ENCODE measurements at places on chromosomes 16 and 17.

DNA sequence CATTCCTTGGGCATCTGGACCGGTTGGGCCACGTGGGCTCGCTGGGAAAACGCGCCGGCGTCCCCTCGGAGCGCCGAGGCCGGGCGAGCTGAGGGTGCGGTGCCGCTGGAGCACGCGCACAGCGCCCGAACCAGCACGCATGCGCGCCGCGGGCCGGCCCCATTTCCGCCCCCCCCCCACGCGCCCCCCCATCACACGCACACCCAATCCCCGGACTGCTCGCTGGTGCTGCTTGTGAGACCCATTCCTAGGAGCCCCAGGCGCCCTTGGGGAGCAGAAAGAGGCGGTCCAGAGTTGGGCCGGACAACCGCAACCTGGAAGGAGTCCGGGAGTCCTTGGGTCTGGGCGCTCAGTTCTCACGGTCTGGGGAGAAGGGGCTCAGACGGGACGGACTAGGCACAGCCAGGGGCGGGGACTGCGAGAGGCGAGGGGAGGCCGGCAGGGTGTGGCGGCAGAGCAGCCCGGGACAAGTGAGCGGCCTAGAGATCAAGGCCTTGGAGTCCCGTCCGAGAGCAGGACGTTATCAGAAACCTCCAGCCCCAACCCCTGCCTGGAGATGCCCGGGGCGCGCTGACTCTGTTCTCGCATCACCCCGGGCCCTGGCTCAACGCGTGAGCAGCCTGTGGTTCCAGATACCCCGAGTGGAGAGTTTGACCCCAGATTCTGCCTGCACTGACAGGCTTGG is 6.0 kb upstream of the CBX8 start:
- no peak for DNase-seq

GRCh38 chr17:2400474-2400866 is 390 bp downstream of the MNT start:
- peak; percentile 41 for DNase-seq

DNA sequence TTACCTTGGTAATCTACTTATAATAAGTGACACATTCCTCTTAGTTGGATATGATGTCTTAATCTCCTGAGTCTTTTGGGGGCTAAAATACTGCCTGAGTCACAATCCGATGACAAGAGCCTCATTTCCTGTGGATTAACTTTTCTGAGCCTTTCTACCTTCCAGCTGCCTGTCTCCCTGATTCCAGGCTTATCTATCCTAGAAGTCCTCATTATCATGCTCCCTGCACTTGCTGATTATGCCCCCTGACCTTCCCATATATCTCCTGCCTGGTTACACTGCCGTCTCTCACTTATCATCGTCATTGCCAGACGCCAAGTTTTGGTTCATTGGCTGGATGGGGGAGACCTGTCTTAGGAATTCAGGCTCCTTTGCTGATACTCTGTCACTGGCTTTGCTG is 727.4 kb upstream of the CA10 start:
- DNase-seq: no peak

DNA sequence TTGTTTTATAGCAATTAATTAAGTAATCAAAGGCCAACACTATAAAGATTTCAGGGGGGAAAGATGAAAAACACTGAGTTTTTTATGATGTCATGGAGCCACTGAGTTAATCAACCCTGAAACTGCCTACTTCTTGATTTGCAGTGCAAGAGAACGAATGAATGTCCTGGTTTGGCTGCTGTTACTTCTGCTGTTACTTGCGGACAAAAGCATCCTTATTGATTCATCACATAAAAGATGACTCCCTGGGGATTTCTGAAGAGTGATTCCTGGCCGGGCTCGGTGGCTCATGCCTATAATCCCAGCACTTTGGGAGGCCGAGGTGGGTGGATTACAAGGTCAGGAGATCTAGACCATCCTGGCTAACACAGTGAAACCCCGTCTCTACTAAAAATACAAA is 10.9 kb upstream of the SPNS3 start:
- DNase-seq: no peak

- DNase-seq: no peak
Observed at GRCh38 chr17:81139428-81139827, 25.9 kb upstream of the PVALEF start.

DNA sequence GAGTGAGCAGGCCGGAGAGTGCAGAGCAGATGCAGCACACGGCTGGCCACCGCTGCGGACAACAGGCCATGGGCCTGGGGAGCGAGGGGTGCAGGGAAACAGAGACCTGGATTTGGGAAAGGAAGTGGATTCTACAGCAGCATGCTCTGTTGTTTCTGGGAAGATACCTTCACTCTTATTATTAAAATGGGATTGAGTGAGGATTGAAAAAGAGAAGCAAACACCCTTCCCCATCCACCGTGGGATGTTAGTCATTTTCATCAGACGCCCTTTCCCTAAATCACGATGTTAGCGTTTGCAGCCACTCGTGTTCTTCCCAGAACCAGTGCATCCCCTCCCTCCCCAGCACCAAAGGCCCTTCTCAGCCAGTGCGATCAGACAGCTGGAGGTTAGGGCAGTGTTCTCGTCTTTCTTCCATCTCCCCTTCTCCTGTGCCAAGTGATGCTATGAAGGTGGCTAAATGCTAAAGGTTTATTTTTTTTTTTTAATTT is 196.5 kb upstream of the CHMP6 start:
- DNase-seq: no peak

DNA sequence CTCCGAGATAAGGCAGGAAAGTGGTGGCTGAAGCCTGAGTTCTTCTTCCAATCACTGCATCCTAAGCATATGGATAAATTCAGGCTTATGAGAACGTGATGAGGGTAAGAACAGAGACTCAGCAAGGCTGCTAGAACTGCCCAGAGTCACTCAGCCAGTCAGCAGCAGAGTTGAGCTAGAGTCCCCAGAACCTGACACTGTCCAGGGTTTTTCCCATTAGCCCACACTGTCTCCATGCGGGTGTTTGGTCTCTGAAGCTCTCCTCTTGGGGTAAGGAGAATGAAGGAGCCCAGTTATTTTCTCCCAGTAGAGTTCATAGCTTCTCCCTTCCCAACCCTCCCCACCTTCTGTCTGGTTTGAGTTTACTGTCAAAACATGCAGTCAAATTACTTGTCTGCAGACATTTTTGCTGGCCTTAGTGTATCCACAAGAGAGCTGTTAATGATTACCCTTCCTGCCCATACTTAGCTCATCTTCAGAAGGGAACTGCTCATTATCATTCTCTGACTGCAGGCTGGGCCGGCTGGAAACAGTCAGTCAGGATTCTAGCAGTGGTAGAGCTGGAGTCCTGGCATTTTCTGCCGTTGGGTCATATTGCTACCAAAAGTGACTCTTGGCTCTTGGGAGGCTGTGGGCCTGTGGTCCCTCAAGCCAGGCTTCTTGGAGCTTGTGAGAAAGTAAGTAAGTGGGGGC is 460.0 kb downstream of the HS3ST3B1 start:
- peak; percentile 84 for DNase-seq

DNA sequence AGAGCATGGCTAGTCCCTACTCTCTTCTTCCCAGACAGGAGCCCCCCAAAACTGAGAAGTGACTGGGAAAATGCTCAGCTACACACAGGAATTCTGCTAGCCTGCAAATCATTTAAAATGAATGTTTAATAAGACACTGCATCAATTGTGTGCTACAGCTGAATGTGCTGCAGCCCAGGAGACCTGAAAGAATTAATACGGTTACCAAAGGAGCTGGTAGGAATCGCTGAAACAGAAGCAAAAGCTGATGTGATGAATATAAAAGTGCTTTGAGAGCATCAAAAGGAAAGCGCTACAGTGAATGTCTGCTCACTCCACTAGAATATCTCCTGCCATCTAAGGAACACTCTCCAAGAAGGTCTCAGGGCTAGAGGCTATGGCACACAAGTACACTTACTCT is 3.7 kb downstream of the GRIN2A start:
- no peak for DNase-seq

DNA sequence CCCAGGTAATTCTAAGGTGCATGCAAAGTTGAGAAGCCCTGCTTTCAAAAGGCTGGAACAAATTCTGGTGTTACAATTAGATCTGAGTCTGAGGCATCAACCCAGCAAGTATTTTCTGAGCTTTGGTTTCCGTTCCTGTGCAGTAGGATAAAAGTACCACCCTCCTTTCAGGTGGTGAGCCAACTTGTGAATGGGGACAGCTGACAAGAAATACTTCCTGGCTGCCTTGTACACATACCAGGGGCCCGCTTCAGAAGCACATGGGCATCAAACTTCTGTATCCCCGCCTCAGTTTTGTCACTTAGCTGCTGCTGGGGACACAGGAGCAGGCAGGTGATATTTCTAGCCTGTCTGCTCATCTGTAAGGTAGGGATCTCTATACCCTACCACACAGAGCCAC is 252.2 kb downstream of the CPPED1 start:
- DNase-seq: no peak

DNA sequence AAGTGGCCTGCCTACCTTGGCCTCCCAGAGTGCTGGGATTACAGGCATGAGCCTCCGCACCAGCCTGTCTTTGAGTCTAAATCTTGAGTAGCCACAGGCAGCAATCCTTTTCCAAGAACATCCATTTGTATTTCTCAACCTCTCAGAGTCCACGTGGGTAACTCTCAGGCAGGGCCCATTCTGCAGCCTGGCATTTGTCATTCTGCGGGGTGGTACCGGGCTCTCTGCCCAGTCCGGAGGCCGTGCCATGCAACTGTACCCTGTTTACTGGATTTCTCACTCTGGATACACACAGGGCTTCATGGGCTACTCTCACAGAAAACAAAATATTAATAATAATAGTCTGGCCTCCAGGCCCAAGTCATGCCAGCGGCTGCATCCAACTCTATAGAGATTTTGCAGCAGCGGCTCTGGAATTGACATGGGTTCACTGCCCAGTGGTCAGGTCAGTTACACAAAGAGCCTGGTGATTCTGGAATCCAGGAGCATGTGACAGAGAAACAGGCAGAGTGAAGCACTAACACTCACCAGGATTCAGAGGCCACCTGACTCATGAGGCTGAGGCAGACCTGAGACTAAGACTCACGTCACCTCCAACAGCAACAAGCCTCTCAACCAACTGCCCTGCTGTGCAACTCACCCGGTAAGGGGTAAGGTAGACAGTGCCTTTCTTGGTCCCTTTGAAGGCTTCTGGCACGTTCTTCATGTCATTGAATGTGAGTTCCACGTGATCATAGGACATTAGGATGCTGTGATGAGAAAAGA is 4.0 kb downstream of the WBP2 start:
- no peak for DNase-seq

GRCh38 chr17:79557276-79558090 is 53.4 kb downstream of the RBFOX3 start:
- no peak for DNase-seq
